Smooth muscle cell of the brain vasculature (primary cell): ENCODE measurements at places on chromosomes 4 and X.

DNA sequence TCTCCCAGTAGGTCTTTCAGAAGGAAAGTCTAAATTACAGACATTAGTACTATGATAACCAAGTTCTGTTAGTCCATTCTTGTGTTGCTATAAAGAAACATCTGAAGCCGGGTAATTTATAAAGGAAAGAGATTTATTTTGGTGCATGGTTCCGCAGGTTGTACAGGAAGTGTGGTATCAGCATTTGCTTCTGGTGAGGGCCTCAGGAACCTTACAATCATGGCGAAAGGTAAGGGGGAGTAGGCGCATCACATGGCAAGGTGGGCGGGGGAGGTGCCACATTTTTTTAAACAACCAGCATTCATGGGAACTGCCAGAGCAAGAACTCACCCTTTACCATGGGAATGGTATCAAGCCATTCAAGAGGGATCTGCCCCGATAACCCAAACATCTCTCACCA, 26.2 kb upstream of the USP46 start:
- no peak for DNase-seq

GRCh38 chrX:1521459-1521956, 15.5 kb downstream of the P2RY8 start:
- no peak for DNase-seq

DNA sequence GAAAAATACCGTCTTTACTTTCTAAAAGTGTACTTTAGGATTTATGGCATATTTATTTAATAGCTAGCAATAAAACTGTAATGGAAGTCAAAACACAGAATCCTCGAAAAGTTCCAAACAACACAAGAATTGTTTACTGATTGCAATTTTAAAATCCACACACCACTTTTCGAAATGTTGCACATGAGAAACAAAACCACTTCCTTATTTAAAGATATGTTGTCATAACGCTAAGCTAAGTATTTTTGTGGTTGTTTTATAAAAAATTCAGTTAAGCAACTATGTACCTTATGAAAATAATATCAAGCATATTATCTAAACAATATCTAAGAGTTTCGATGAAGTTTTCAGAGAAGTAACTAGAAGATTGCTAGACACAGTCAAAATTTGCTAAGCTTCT, 344 bp downstream of the TMPRSS11D start:
- DNase-seq: no peak

DNA sequence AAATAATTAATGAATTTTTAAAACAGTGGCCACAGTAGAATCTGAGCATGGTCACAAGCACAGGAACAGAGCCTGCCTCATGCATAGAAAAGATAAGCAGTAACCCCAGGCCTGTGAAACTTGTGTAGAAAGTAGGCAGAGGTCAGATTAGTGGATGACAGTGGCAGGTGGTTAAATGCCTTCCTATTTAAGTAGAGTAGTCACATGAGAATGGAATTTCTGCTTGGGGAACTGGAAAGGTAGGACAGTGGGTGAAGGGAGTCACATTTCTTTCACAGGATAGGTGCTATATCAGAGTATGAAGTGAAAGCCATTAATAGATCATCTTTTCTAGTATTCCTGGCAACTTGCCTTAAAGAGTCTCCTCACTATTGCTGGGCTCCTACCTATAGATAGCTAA, 34.9 kb upstream of the ASB12 start:
- DNase-seq: no peak

DNA sequence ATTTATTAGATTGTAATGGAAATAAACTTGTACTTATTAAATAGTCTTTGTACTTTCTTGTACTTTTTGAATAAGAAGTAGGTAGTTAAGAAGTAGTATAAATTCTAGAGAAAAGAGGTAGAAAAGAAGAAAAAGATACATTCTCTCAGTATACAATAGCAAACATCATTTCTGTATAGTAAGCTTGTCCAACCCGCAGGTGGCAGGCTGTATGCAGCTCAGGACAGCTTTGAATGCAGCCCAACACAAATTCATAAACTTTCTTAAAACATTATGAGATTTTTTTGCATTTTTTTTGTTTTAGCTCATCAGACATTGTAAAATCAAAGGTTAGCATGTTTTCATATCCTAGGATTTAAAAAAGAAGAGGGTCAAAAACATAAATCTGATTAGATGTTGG, 441.6 kb downstream of the DTHD1 start:
- no peak for DNase-seq

DNA sequence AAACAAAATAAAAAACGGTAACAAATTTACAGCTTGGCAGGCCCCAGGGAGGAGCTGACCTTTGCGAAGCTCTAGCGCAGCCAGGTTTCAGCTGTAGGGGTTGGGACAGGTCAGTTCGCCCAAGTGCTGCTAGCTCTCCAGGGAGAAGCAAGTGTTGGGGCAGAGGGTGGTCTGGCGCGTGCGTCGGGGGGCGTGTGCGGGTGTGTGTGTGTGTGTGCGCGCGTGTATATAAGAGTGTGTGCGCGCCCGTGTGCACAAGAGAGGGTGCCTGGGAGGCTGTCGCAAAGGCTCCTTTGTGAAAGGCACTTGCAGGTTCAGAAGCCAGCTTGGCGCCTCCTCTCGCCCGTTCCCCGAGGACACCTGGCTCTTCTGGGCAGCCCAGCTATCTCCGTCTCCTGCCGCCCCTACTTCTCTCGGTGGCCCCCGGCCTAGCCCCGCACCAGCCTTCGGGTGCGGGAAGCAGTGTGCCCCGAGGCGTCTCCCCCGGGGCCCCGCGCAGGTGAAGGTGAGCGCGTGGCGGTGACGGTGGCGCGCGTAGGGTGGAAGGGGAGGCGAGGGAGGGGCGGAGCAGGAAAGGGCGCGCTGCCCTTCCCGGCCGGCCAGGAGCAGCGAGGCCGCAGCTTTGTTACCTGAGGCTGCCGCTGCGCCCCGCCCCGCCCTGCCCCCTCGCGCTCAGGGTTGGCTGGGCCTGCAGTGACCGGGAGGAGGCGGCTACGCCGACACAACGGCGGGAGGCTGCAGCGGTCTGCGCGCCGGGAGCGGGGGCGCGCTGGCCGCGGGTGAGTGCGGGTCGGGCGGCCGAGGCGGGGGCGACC, at the start of gene FHDC1:
Gene FHDC1 (plus strand): TSS at position 693 of the 815 bp plus-strand sequence. CDS start 6,735 bp downstream, outside the sequence.
- no peak for DNase-seq

DNA sequence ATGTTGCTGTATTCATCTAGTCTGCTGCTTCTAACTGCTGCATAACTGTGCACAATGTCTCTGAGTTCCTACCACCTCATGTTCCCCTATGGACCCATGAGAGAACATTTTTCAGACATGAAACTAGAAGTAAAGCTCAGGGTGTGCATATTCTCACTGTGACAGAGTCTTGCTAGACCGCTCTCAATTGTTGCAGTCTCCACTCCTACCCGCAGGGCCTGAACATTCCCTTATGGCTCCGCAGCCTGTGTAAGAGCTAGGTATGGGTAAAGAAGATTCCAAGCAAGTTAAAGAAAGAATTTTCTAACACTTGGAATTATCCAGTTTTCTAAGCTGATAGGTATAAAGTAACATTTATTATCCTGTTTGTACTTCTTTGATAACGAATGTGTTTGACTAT, 5.4 kb downstream of the OCIAD2 start:
- DNase-seq: no peak

GRCh38 chr4:154490583-154491340, 837 bp downstream of the DCHS2 start:
- no peak for DNase-seq

DNA sequence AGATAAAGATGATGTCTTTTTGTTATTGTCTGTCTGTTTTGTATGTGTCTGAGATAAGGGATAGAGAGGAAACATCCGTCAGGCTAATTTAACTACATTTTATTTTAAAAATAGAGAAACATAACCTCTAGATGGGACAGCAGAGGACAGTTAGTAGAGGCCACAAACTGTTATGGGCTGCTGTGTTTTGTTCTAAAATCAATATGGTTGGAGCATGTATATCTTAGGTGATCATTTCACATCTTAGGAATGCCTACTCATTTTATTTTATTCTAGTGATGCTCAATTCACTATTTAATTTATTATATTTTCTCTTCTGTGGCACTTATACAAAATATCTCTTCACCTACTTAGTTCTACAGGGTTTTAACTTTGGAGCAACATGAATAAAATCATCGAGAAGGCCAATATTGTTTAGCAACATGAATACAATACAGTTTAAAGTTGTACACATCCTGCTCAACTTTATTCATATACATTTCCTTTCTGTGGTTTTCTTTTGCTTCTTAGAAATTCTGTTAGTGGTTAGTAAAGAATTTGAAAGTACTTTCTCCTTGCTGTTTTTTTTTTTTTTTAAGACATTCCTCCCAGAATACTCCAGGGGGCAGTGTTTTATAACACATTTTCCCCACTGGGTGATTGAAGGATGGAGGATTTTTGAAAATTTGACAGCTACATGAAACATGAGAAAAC, 392.9 kb downstream of the UNC5C start:
- DNase-seq: peak; percentile 29
